ENCODE measurements at places on chromosomes 12 and 14.

- DNase-seq = no peak
Measured at GRCh38 chr12:402029-402389, 565 bp downstream of the CCDC77 start.

DNA sequence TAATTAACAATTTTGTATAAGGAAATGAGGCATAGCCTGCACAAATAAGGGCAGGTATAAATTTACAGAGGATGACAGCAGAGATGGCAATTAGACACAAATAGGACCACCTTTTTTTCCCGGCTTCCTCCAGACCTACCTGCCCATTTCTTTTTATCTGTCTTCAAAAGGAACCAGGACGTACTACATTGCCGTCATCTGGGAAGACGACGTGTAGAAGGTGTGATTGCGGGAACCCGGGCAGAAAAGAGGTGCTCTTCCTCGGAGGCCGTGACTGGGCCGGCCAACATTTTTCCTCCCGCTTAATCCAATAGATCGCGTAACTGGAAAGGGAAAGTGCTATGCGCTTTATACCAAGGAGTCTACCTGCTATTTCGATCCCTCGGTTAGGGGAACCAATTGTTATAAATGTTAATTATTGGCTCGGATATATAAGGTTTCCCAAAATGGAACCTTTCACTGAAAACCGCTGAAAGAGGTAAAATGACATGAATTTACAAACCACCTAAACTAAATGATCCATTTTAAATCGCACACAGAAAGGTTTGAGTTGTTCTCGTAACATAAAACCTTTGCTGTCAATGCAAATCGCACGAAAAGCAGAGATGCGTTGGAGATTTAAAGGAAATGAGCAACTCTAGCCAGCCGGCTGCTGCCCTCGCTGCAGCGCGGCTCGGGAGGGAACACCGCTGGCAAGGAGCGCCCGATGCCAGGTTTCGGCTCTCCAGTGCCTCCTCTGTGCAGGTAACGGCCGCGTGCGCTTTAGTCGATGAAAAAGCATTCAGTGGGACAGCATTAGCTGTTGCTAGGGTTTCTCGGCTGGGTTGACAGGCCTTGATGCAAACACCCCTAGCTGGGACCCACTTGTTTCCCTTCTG, 2.8 kb upstream of the SIX1 start:
- no peak for DNase-seq

DNA sequence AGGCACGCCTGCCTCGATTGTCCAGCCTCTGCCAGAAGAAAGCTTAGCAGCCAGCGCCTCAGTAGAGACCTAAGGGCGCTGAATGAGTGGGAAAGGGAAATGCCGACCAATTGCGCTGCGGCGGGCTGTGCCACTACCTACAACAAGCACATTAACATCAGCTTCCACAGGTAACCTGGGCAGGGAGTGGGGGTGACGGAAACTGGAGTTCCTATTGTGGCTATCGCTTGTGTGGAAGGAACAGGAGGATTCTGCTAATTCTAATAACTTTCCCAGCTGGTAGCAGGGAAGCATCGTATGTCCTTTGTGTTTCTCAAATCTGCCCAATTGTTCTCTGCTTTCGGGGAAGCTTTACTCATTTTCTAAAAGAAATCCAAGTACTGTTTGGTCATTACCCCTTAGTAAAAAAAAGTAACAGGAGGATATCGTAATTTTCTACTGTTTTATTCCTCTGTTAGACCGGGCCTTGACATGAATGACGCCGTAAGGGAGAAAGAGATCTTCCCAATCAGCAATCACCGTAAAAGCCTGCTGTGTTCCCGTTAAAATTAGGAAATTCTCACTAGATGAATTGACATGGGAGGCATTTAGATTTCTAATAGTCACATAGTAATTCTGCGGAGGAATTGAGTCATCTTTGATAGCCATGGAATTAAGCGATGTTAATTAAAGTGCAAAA, 449 bp downstream of the THAP2 start:
- DNase-seq = no peak

- DNase-seq = no peak
Measured at GRCh38 chr12:112738531-112738930, 53.0 kb upstream of the RPH3A start.

DNA sequence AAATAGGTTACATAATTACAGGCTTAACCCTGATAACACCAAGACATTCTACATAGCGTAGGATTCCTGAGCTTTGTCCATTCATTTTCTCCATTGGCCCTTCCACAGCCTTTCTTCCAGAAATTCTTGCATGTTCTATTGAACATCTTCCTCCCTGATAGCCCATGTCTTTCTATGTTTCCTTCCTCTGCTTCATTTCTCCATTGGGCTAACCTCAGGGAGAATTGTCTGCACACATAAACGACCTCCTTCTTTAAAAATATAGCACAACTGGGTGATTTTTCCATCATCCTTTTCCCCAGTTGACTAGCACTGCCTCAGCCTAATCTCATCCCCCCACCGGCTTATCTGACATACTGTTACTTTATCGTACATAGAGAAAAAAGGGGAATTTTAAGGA, 11.2 kb downstream of the DIO2 start:
- no peak for DNase-seq

GRCh38 chr12:103278329-103278728, 217.4 kb downstream of the C12orf42 start:
- DNase-seq = no peak

DNA sequence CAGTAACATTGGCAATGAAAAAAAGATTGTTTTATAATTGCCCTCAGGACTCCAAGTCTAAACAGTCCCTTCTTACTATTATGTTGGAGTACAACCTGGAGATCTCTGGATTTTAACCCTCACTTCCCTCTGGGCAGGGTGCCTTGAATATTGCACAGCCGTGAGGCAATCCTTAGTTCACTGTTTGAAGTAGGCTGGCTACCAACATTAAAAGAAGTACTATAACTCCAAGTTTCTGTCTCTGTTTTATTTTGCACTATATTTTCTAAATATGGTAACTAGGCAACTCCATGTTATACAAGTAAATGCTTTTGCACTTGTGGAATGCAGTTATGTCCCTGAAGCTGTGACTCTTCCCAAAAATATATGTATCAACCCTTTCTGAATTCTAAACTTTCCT, 490.7 kb downstream of the EGLN3 start:
- no peak for DNase-seq

DNA sequence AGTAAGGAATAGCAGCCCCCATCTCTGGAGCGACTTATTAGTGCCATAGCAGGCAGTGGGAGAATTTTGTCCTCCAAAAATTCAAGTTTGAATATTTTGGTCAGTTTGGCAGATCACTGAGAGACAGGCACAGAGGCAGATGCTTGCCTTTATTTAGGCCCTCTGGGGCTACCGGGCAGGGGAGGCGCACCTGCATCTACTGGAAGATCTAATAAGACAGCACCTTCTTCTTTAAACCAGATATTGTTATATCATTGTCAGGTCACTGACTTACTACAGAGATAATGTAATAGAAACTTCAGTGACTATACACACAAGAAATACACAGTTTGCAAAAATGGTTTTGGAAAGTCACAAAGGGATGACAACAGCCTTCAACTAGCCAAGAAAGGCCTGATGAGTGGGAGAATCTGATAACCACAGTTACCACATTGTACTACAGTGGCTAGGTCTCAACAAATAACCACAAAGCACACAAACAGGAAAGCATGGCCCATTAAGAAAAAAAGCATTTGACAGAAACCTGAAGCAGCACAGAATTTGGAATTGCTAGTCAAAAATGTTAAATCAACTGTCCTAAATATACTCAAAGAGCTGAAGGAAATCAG, 56.8 kb downstream of the CDK17 start:
- DNase-seq = peak; percentile 18

GRCh38 chr14:51613416-51613815, 38.3 kb upstream of the FRMD6 start:
- no peak for DNase-seq

- DNase-seq = no peak
Measured at GRCh38 chr12:113116875-113117274, 18.7 kb downstream of the RASAL1 start.

GRCh38 chr14:21093769-21094681, 4.4 kb downstream of the ZNF219 start:
- no peak for DNase-seq

DNA sequence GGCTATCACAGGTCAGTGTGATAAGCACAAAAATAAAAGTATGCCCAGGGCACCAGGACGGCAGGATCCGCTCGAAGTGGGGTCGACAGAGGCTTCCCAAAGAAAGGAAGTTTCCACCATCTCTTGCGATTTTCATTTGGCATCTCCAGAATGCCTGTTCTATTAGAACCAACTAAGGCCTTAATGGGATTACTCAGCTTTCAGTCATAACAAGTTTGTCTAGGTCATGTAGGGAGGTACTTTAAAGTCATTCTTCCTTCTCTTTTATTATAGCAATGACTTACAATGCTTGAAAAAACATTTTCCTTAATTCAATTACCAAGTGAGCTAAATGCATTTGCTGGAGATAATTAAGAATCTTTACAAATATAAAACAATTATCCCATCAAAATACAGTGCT, 83.6 kb upstream of the DIO3 start:
- no peak for DNase-seq

GRCh38 chr12:98575013-98575412, 18.5 kb upstream of the SLC25A3 start:
- DNase-seq = no peak

- DNase-seq = peak; percentile 76
Measured at GRCh38 chr14:22850944-22851764, 14.8 kb downstream of the MMP14 start.

DNA sequence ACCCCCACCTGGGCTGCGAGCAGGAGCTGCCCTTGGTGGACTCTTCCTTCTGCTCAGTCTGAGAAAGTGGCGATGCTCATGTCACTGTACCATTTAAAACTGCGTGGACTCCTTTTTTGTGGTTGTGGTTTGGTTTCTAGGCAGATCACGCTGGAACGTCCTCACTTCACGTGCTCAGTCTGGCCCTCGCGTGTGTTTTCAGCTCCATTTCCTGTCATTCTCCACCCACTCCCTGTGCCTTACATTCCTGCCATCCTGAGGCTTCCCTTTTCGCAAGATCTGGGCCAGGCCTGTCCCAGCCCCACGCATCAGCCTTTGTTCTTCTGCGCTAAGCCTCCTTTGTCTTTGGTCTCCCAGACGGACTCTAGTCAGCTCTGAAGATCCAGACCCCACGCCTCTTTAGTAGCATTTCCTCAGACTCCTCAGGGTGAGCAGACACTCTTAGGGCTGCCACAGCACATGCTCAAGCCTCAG, 105.4 kb downstream of the FBXL14 start:
- no peak for DNase-seq

DNA sequence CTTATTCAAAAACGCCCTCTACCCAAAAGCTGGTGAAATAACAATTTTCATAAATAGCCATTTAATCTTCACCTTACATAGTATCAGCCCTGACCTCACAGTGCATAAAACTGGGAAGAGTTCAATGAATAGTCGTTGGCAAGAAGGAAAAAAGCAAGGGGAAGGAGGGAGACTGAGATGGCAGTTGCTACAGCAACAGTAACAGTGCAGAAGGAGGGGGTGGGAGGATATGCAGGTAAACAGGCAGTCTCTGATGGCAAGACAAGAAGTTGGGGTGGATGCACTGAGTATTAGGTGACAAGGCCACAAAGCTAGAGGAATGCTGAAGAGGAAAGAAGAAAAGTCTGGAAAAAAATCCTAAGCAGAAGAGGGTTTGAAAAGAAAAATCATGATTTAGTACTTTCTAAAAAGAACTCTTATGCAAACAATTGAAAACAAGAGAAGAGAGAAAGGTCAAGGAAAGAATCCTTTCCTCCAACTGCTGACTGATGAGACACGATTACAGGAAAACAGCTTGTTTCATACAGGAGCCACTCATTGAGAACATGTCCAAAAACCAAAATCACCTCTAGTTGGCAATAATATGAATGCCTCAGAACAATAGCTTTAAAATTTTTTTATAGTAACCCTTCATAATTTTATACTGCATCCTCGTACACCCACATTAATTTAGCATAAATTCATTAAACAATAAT, 56.0 kb downstream of the DCAF5 start:
- no peak for DNase-seq

- DNase-seq = no peak
Measured at GRCh38 chr14:70333289-70333688, 26.2 kb downstream of the COX16 start.

DNA sequence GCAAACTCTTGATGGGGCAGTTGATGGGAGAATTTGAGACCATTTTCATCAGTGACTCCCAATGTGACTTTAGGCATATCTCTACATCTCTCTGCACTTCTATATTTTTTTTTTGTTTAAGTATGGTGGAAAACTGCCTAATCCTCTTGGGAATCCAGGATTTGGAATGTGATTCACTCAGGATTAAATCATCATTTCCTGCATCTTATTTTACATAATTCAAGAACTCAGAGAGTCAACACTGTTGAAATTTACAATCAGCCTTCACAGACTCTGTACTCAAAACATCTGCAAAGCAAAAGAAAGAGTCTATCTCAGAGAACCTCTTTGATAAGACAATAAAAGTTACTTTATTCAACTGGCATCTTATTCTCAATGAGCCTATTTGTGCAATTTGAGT, 260.7 kb upstream of the NOS1 start:
- no peak for DNase-seq

- no peak for DNase-seq
Measured at GRCh38 chr14:70473825-70474224, 21.9 kb downstream of the ADAM21 start.

DNA sequence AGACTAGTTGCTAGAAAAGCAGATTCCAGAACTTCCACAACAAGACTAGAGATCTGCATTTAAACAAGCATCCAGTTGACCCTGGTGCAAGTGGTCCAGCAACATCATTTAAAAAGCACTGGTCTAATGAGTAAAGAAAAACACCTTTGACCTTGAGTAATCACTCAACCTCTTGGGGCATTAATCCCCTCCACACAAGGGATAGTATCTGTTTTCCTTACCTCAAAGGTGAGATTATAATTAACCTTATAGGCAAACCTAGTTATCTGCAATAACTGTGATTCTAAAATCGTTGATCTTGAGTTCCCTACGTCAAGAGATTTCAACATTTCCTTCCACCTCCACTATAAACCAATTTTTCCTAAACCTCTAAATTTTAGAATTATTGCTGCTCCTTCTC, 1.1 kb downstream of the KDM5A start:
- DNase-seq = no peak

DNA sequence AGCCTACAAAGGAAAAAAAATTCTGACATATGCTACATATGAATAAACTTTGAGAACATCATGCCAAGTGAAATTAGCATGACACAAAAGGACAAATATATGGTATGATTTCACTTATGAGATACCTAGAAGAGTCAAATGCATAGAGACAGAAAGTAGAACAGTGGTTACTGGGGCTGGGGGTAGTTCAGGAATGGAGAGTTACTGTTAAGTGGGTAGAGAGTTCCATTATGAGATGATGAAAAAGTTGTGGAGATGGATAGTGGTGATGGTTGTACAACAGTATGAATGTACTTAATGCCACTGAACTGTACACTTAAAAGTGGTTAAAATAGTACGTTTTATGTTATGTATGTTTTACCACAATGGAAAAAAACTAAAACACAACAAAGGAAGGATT, 92.3 kb downstream of the SCAF11 start:
- DNase-seq = no peak

- DNase-seq = no peak
Measured at GRCh38 chr12:20505056-20505455, 136.7 kb downstream of the PDE3A start.

Data from GDM1 (cell line).